ENCODE measurements at places on chromosomes 11 and 22.

DNA sequence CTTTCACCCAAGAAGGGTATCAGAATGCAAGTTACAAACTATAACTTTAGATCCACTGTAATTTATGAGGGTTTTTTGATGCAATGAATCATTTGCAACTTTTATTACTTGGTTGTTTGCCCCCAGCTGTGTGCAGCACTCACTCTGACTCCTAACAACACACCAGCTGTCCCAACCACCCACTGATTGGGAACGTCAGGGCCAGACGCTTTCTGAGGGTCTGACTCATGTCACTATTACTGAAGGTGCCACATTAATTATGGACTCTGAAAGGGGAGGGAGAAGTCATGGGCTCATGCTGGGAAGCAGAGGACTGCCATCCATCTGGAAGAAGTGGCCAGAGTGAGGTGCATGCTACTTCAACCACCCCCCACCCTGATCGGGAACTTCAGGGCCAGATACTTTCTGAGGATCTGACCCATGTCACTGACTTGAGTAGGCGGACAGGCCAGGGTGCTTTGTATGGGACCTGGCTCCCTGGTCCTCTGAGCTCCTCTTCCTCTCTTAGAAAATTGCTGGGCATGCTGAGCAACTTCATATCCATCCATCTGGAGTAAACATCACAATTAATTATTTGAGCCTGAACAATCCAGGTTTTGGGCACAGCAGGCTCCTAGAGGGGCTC is 44.9 kb upstream of the DRD2 start:
- DNase-seq = no peak

DNA sequence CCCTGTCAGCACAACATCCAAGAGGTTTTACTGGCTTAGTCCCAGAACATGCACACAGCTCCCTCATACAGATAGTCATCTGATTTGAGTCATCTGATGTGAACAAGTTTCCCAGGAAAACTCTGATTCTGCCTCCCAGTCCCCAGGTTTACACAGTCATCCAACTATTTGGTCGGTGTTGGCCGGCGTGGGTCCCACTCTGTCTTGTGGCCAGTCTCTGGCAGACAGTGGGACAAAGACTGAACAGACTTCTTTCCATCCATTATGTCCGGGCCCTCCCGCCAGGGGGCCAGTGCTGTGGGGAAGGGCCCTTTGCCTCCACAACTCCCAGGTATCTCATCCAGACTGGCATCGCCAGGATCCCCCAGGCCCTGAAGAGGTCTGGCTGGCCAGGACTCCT is 60.0 kb downstream of the BTG4 start:
- DNase-seq = no peak

DNA sequence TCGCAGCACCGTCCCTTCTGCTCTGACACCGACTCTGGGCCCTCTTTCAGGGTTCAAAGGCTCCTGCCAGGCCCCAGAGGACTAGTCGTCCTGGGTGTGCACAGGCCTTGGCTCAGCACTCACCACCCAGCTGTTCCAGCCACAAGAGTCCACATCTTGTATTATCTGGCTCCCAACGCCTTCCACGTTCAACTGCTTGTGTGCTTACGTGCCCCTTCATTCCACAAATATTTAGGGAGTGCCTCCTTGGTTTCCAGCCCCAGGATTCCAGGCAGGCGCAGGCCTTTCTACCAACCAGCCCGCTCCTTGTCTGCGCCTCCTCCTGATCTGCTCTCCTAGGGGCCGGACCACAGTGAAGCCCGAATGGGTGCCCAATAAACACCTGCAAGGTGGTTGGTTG is 70.9 kb downstream of the SCUBE1 start:
- no peak for DNase-seq

GRCh38 chr11:68342459-68343158 is 30.2 kb downstream of the LRP5 start:
- peak; percentile 73 for DNase-seq

- DNase-seq = no peak
Observed at GRCh38 chr22:31497148-31497938, 1.0 kb downstream of the SFI1 start.

DNA sequence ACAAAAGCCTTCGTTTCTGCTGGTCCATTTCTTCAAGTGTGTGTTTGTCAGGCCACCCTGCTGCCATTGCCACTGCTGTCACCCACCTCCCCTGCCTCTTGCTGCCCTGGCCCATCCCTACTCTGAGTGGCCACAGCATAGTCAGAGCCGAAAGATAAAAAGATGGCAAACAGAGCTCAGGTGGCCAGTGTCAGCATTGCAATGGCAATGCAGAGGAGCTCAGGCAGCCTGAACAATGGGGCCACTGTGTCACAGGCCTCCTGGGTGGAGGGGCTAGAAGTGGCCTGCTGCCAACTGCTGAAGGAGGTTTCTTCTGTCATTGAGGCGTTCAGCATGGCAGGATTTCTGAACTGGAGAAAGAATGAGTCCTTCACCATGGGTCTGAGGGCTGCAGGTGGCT is 137.1 kb downstream of the CSNK2A3 start:
- DNase-seq = no peak

DNA sequence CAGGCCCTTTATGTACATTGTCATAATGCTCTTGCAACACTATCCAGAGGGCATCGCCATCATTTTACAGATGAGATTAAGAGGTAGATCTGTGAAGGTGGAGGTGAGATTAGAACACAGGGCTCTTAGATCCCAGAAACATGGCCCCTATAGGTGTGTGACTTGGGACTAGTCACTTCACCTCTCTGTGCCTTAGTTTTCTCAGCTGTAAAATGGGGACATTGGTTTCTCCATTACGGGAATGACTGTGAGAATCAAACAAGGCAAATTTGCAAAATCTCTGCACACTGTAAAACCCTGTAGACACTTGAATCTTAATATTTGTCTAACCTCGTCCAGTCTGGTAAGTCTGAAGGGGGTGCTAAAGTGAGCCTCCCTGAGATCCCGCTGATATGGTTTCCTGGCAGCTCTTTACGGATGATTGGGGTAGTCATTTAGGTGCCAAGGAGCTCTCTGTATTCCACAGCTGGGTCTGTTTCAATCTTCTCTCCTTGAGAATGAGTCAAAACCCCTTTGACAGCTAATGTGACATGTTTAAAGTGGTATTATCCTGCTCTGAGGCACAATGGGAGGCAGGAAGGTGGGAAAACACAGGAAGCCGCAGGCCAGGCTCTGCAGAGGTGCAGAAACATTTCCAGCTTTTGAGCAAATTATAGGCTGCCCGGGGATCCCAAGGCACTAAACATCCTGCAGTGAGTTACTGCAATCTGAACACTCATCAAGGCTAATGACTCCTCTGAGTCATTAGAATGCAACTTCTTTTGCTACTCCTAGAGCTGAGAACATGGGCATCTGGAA is 140.8 kb downstream of the CCDC81 start:
- peak; percentile 90 for DNase-seq

GRCh38 chr11:123487157-123487744 is 57.2 kb downstream of the GRAMD1B start:
- no peak for DNase-seq

GRCh38 chr11:11931461-11932055 is 76.9 kb downstream of the DKK3 start:
- peak; percentile 78 for DNase-seq

- no peak for DNase-seq
Observed at GRCh38 chr11:103648054-103648453, 388.4 kb upstream of the DDI1 start.

DNA sequence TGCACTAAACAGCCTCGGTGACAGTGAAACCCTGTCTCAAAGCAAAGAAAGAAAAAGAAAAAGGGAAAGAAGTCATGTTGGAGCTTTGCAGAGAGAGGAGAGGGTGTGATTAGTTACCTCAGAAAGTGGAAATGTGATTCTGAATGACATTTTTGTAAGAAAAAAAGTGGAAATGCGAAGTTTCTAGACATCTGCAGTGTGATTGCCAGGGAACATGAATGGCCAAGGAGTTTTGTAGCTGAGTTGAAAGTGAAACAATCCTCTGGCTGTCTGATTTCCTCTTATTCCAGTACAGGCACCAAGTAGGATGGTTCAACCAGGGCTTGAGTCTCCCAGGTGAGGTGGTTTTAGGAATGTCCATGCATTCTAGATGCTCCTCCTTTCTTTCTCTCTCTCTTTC is 17.8 kb upstream of the SYVN1 start:
- DNase-seq = no peak

GRCh38 chr11:122101625-122102291 is 14.3 kb downstream of the BLID start:
- DNase-seq = peak; percentile 89

DNA sequence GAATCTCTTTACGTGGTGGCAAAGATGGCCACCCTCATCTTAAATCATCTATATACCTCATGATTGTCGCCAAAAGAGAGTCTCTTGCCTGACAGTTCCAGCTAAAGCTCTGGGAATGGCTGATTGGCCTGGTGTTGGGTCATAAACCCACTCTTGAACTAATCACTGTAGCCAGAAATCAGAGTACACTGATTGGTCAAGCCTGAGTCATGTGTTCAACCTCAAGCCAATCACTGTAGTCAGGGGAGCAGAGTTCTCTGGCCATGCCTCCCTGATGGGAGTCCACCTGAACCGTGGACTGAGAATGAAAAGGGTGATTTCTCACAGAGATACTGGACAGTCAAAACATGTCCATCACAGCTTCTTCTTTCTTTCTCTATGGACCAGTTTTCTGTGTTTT is 45.8 kb downstream of the RCN1 start:
- DNase-seq = no peak

GRCh38 chr22:45019861-45020655 is 10.3 kb upstream of the PHF21B start:
- no peak for DNase-seq

DNA sequence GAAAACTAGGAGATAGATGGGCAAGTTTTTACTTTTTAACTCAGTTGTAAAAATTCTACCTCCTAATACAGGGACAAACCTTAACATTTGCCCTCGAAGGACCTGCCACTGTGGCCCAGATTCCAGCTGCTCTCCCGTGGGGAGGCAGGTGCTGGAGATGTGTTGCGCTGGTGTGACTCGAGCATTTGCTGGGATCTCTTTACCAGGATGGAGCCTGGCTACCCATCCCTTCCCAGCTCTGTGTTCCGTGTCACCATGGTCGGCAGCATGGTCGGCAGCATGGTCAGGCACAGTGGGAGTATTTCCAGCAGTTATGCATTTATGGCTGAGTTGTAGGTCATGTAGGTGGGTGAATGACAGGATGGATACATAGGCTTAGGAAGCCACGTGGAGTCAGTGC is 41.1 kb downstream of the OTOG start:
- no peak for DNase-seq

- DNase-seq = no peak
Observed at GRCh38 chr11:293852-294661, 5.1 kb downstream of the PGGHG start.

DNA sequence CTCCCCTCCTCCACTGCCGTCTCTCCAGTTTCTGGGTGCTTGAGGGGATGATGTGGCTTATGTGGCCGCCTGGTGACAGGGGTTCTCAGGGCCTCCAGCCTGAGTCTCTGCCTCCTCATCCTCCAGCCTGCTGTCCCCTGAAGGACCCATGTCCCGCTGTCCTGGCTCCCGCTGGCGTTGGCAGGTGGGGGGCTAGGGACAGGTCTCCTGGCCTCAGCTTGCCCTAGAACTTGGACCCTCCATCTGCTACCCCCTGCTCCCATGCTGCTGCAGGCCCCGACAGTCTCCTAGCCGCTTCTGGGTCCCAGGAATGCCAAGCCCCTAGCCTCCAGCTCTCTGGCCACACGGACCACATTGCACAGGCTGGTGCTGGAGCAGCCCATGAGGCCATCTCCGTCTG is 13.9 kb upstream of the CELSR1 start:
- no peak for DNase-seq

GRCh38 chr11:90884181-90884580 is 661.3 kb upstream of the CHORDC1 start:
- DNase-seq = no peak

- DNase-seq = no peak
Observed at GRCh38 chr11:133224271-133224670, 308.0 kb downstream of the OPCML start.

GRCh38 chr11:113396690-113397089 is 9.1 kb downstream of the ANKK1 start:
- DNase-seq = no peak

GRCh38 chr22:37431801-37432707 is 4.8 kb upstream of the ELFN2 start:
- DNase-seq = peak; percentile 99

- no peak for DNase-seq
Observed at GRCh38 chr11:94925422-94926270, 47.7 kb downstream of the CWC15 start.
